Osteocyte (in vitro differentiated cells): ENCODE measurements at places on chromosomes 2 and 18. TPM values are rescaled to one million over a fixed set of nuclear protein-coding genes. Genes with fewer than 3 reads are reported as not detected.

CNGA3 gene
- not detected in 2 replicates for total RNA-seq

ANKRD62 gene
- not detected in 2 replicates for total RNA-seq

BMPR2 gene
- total RNA-seq: 90.6 and 92.3 TPM in 2 replicates

DNA sequence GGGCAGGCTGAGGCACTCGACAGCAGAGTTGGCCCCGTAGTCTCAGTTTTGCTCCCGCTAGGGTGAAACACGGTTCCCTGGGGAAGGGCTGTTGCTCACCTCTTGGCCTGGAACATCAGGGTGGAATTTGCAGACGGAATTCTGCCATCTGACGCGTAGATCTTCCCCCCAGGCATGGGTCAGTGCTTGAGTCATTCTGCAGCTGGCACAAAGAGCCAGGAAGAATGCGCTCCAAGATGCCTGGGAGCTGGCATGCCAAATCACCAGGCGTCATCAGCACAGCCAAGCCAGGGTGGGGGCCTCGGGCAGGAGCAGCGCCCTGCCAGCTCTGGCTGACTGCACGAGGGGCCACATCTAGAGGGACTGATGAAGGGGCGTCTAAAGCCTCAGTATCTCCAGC is 42.7 kb downstream of the ODC1 start:
- peak overlapping the region; percentile 93 for H3K27ac ChIP-seq
- H3K4me3 ChIP-seq: peak overlapping the region; percentile 23
- peak; percentile 94 for DNase-seq
- peaks cover 77% of the 10 kb centered on the region for H3K4me1 ChIP-seq
- H3K27me3 ChIP-seq: no peaks in the 10 kb centered on the region
- peaks cover 5% of the 10 kb centered on the region for H3K36me3 ChIP-seq

- peak overlapping the region; percentile 93 for H3K4me3 ChIP-seq
- peaks cover 37% of the 10 kb centered on the region for H3K4me1 ChIP-seq
- peak overlapping the region; percentile 96 for H3K27ac ChIP-seq
- no peak for DNase-seq
- H3K36me3 ChIP-seq: peaks cover 2% of the 10 kb centered on the region
Observed at GRCh38 chr2:197514754-197515153, 1.1 kb upstream of the MOB4 start.
